ENCODE measurements at places on chromosomes 3 and 15. TPM values are rescaled to one million over a fixed set of nuclear protein-coding genes. Genes with fewer than 3 reads are reported as not detected.

GRCh38 chr15:87778358-87778757, 478.2 kb downstream of the NTRK3 start:
- H3K4me3 ChIP-seq = no peak overlapping the region
- H3K27me3 ChIP-seq = no peaks in the 10 kb centered on the region
- no peak overlapping the region for H3K27ac ChIP-seq

DNA sequence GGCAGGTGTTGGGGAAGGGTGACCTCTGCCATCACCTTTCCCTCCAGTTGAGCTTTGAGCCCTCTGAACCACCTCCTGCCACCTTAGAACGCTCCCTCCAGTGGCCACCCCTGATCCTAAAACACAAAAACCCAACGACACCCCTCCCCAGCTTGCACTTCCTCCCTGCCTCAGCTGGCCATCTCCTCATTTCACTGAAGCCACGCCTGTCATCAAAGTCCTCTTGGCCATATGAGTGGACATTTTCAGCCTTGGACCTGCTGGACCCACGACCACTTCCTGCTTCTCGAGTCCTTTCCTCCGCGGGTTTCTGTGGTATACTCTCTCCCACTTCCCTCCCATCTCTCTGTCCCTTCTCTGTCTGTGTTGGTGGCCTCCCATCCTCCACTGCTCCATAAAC, 48.5 kb upstream of the NR2C2 start:
- H3K4me1 ChIP-seq = no peaks in the 10 kb centered on the region
- H3K36me3 ChIP-seq = no peaks in the 10 kb centered on the region
- H3K4me3 ChIP-seq = no peak overlapping the region
- no peak for DNase-seq

PLA2G4F gene
- not detected for total RNA-seq

DNA sequence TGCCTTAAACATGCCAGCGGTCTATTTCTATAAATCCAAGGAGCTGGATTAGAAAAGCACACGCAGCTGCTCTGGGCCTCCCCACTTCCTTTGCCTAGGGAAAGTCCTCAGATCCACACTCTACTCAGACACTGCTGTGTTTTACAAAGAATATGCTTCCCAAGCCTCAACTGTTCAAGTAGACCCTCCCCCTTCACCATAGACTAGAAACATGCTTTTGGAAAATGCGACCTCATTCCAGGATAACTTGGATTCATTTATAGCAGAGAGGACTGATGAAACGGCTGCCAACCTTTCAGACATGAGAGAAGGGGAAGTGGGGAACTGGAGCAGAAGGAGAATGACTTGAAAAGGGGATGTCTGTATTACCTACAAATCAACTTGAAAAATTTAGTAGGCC, 64.0 kb downstream of the P3H2 start:
- no peaks in the 10 kb centered on the region for H3K27me3 ChIP-seq
- H3K27ac ChIP-seq = peak overlapping the region; percentile 82
- H3K36me3 ChIP-seq = no peaks in the 10 kb centered on the region
- no peak for DNase-seq
- peaks cover 78% of the 10 kb centered on the region for H3K4me1 ChIP-seq

IQCF5 gene
- not detected for total RNA-seq

DNA sequence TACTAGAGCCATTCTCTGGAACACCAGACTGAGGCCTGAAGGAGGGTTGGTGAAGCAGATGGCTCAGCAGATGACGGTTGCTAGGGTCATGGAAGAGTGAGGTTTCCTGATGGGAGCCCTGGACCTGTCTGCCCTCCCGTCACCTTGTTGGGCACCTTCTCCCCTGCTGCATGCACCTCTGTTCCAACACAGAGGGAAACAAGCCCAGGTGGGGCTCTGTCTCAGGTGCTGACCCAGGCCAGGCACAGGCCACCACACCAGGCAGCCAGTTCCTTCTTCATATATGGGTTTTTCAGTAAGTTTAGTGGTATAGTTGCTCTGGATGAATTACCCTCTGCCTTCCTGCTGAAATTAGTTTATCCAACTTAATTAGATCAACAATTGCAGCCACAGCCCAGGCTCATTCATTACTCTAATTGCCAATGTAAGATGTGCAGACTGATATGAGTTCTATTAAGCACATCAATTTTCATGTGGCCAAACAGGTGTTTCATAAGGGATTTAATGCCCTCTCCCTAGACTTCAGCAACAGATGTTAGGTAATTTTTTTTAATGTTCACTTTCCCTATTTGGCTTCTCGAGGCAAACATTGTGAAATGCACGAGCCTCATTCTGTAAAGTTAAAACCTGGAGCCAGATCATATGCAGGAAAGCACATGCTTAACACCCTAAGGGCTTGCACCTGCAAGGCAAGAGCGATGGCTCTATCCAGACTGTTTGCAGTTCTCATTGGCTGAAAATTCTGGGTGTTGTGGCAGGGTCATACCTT, 174.8 kb downstream of the CHDH start:
- no peak for DNase-seq
- H3K27me3 ChIP-seq = peaks cover 29% of the 10 kb centered on the region
- no peak overlapping the region for H3K4me3 ChIP-seq
- H3K27ac ChIP-seq = no peak overlapping the region
- no peaks in the 10 kb centered on the region for H3K4me1 ChIP-seq

- no peak for DNase-seq
- no peak overlapping the region for H3K27ac ChIP-seq
- no peaks in the 10 kb centered on the region for H3K36me3 ChIP-seq
- H3K27me3 ChIP-seq = peaks cover 2% of the 10 kb centered on the region
Measured at GRCh38 chr15:58302832-58303231, 129.0 kb upstream of the LIPC start.

DNA sequence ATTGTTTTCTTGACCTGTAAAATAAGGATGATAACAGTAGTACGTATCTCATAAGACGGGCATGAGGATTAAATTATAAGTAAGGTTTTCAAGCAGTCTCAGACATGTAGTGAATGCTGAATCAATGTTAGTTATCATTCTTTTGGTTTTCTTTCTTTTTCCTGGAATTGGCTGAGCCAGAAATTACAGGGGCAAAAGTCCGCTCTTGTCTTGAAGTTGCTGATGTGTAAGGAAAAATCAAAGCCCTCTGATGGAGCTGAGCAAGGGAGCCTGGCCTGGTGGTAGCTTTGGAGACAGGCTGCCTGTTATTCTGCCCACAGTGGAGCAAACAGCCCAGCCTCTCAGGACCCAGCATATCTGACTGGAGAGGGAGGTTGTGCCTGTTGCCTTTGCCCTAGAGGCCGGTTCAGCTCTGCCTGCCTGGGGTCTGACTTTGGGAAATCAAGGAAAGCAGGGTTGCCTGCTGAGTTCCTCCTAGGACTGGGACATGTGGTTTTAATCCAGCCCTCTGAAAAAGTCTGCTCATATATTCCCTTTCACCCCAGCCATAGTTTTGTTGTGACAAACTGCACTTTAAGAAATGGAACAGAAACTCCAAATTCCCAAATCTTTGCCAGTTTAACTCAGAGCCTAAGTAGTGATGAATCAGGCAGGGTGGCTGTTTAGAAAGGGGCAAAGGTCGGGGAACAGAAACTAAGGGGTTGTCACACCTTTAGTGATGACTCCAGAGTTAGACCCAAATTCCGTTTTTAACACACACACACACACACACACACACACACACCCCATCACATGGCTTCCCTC, 40.1 kb downstream of the GASK1A start:
- H3K4me3 ChIP-seq = no peak overlapping the region
- peaks cover 1% of the 10 kb centered on the region for H3K27me3 ChIP-seq
- H3K27ac ChIP-seq = no peak overlapping the region
